ENCODE measurements at places on chromosomes 7 and 10.
A peak's percentile ranks its signal among the peaks of the same experiment; 100 is the strongest.

- no peak for DNase-seq
Measured at GRCh38 chr10:30000802-30001571, 58.4 kb downstream of the JCAD start.

DNA sequence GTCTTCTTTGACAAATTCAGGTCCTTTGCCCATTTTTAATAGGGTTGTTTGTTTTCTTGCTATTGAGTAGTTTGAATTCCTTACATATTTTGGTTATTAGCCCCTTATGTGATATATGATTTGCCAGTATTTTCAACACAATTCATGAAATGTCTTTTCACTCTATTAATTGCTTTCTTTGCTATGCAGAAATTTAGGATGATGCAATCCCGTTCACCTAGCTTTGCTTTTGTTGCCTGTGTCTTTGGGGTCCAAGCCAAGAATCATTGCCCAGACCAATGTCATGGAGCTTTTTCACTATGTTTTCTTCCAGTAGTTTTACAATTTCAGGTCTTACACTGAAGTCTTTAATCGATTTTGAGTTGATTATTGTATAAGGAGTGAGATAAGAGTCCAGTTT, 154.5 kb downstream of the PAXIP1 start:
- no peak for DNase-seq

- DNase-seq, result no peak
Measured at GRCh38 chr10:78035025-78035424, 1.4 kb downstream of the RPS24 start.

GRCh38 chr10:58972576-58973234, 203.7 kb upstream of the PHYHIPL start:
- no peak for DNase-seq

DNA sequence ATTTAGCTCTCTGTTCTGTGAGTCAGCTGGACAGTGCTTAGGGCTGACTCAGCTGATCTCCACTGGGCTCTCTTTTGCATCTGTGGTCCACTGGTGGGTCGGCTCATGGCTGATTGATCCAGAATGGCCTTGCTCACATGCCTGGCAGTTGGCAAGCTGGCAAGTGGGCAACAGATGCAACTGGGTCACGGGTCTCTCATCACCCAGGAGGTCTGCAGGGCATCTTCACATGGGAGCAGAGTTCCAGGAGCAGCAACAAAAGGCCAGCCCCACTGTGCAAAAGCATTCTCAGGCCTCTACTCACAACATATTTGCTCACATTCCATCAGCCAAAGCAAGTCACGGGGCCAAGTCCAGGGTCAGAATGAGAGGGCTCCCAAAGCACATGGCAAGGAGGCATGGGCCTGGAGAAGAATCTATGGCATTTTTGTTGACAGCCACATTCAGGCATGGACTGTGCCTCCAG, 98.8 kb downstream of the OAT start:
- DNase-seq, result no peak

GRCh38 chr7:158633055-158633956, 45.7 kb upstream of the PTPRN2 start:
- DNase-seq, result no peak

DNA sequence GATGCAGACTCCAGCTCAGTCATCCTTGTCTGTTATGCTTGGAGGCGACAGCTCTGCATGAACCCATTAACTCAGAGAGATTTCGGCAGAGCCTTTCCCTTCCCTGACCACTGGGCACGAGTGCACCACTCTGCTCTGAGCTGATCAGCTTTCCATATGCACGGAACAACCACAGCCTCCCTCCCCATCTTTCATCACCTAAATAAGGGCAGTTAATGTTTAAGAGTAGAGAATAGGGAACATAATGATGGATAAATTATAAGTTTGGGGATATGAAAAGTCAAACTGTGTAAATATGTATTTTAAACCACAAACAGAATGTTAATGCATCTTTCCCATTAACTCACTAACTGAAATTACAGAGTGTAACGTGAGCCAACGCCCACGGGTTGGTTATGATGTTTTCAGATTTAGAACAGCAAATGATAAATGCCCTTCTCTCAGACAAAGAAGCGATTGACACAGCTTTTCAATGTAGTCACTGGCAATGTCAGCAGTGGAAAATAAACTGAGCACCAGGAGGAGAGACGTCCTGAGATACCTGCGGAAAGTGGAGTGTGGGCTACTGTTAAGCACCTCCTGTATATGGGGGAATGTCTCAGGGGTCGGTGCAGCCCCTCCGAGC, 658.2 kb downstream of the LRMDA start:
- DNase-seq, result no peak

- DNase-seq, result no peak
Measured at GRCh38 chr7:94311515-94311914, 83.2 kb upstream of the COL1A2 start.

- DNase-seq, result no peak
Measured at GRCh38 chr7:85162721-85163120, 24.1 kb downstream of the SEMA3D start.

- DNase-seq, result no peak
Measured at GRCh38 chr7:49771427-49772176, 1.8 kb upstream of the VWC2 start.

DNA sequence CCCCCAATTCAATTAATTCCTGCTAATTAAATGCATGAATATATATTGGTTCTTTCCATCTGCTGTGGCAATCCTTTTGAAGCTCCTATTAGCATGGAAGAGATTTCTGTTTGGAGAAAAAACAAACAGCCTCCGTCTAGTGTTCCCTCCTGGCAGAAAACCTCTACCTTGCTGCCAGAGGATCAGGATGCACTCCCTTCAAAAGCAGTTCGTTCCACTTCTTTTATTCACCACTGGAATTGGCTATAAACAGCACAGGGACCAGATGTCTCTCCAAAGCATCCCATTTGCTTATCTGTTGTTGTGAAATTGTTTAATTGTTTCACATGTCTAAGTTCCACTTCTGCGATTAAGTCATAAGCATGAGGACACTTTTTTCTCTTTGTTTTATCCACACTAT, 77.8 kb upstream of the PTN start:
- DNase-seq, result no peak

- no peak for DNase-seq
Measured at GRCh38 chr10:101321073-101321472, 32.9 kb upstream of the BTRC start.

- DNase-seq, result no peak
Measured at GRCh38 chr7:136857573-136857972, 10.9 kb upstream of the CHRM2 start.

DNA sequence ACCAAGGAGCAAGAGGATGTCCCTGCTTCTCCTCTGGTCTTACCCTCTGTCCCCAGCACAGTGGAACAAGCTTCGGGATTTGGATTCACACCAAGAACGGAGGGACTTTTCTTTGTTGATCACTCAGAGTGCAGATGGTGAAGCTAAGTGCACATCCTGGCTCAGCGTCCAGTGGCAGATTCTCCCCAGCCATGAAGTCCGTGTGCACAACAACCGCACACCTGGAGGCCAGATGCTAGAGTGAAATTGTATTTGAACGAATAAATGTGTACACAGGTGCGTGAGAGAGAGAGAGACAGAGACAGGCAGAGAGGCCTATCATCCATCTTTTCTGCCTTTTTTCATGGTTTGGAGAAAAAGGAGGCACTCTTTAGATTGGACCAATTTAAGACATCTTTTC, 31.5 kb downstream of the ASB13 start:
- DNase-seq, result no peak

GRCh38 chr7:55641273-55641691, 69.0 kb upstream of the VOPP1 start:
- peak; percentile 42 for DNase-seq

- DNase-seq, result no peak
Measured at GRCh38 chr7:96093435-96093834, 228.5 kb downstream of the SLC25A13 start.

GRCh38 chr7:36396150-36396549, 6.5 kb downstream of the ANLN start:
- DNase-seq, result no peak

DNA sequence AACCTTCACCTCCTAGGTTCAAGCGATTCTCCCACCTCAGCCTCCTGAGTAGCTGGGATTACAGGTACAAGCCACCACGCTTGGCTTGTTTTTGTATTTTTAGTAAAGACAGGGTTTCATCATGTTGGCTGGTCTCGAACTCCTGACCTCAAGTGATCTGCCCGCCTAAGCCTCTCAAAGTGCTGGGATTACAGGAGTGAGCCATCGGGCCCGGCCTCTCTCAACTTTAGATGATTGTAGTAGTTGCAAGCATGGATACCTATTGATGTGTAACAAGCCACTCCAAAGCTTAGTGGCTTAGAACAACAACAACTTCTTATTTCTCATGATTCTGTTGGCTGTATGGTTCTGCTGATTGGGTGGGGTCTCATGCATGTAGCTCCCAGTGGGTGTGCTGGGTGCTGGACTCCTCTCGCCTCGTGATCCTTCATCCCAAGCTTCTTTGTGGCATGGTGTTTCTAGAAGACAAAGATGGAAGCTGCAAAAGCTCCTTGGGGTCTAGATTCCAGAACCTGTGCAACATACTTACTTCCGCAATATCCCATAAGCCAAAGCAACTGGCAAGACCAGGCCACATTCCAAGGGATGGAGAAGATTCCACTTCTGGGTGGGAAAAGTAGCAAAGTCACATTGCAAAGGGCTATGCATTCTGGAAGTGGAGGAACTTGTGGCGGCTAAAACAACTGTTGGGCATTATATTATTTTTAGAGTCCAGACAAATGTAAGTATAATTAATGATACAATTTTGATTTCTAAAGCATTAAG, 37.9 kb downstream of the SKIDA1 start:
- no peak for DNase-seq

DNA sequence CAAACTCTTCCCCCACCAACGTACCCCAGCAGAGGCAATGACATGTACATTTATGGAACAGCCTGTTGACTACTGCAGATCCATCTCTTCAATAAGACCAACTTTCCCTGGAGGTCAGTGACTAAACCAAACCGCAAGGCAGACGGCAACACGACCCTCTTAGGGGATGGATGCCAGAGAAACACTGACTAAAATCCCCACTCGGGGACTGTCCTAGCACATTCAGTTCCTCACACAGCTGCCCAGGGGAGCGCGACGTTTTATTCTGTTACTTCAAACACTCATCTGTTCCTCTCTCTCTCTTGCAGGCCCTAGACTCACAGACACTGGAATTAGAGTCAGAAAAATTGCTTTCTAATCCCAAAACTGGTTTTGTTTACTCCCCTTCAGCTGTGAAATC, 146.5 kb upstream of the PRSS1 start:
- DNase-seq, result no peak

DNA sequence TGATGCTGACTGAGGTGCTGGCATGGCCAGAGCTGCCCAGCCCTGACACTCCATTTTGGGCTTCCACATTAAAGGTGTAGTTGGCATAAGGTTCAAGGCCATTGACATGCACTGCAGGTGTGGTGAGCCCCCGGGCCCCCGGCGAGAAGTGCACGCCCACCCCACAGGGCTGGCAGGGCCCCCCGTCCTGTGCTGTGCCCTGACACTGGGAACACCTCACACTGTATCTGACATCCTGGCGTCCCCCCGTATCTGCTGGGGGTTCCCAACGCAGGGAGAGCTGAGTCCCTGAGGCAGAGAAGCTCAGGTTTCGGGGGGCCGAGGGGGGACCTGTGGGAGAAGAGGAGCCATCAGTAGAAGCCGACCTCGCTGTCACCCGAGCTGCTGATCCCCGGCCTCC, 10.0 kb downstream of the EPHA1 start:
- DNase-seq, result no peak

DNA sequence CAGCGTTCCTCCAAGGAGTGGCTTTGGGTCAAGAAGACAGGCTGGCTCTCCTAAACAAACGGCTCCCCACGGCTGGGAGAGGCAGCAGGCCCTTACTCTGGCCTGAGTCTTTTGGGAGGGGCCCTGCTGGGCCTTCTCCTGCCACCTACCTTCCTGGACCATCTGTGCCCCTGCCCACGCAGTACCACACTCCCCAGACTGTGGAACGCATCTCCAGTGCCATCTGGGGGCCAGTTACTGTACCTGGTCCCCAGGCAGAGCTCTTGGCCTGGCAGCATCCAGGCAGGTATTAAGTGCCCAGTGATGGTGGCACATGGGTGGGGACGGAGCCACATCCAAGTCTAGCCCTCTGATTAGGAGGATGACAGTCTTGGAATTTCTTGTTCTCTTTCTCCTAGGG, 14.4 kb downstream of the ALKBH4 start:
- no peak for DNase-seq

DNA sequence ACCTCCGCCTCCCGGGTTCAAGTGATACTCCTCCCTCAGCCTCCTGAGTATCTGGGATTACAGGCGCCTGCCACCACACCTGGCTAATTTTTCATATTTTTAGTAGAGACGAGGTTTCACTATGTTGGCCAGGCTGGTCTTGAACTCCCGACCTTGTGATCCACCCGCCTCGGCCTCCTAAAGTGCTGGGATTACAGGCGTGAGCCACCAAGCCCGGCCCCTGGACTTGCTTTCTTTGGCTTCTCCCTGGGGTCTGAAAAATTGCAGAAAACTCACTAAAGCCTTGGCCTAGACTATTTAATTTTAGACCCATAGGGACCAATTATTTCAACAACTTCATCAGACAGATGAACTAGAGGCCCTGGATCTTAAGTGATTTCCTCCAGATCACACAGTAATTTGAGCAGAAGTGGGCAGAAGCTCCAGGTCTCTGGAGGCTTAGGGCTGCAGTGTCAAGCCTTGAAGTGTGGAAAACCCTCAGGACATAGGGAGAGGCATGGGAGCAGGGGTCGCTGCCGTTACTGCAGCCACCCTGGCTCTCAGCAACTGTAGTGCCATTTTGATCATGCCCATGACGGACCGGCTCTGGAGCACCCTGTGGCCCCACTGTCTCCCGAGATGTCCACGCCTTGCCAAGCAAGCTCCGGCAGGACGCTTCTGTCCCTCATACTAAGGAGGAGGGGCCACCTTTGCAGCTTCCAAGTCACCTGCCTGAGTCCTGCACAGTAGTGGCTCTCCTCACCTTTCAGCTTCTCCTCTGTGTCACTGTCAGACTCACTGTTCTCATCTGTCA, 72.4 kb downstream of the DENND2A start:
- no peak for DNase-seq

- no peak for DNase-seq
Measured at GRCh38 chr7:34928052-34928451, 109.2 kb downstream of the DPY19L1 start.

GRCh38 chr7:24899161-24899560, 80.8 kb downstream of the OSBPL3 start:
- no peak for DNase-seq

DNA sequence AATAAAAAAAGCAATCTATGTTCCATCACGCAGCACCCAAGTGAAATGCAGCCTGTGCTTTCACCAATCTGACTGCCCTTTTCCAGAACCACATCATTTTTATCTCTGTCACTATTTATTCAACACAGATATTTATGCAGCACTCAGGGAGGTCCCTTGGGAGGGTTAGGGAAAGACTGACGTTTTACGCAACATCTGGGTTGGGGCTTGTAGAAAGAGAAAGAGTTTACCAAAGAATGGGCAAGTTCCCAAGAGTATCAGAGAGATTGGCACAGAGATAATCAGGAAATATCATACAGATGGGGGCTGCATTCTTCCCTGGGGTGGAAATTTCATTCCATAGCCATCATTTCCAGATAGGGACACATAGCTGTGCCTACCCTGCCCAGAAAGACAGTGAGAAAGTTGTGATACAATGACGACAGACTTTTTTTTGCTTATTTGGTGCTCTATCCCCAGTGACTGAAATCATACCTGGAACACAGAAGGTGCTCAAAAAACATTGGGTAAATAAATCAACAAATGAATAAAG, 474.2 kb downstream of the CALN1 start:
- no peak for DNase-seq

- no peak for DNase-seq
Measured at GRCh38 chr7:75559355-75559975, 67.3 kb downstream of the SPDYE5 start.
